NCI-H2081 treated with DMSO at 0.1 percent for 48 hours (cell line): ENCODE measurements at places on chromosomes 6 and 20.

GRCh38 chr20:46111028-46111835 lies 6.9 kb upstream of the CD40 start:
- DNase-seq, result no peak

DNA sequence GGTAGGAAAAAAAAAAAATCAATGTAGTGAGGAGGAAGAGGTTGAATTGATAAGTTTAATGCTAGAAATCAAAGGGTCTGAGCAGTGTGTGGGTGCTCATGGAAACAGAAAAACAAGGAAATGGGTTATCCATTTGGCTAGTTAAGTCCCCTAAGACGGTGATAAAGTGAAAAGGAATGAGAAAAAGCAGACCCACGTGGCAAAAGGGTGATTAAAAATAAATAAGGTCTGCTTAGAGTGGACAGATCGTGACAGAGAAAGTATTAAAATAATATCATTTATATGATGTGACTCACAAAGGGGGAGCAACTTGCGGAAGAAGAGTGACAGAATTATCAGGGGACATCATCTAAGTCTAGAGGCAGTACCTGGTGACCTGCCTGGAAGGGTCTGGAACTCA lies 251.7 kb upstream of the THEMIS start:
- DNase-seq, result no peak

GRCh38 chr6:127952831-127953230 lies 52.0 kb upstream of the THEMIS start:
- DNase-seq, result no peak

GRCh38 chr6:158014505-158015187 lies 33.0 kb downstream of the SYNJ2 start:
- DNase-seq, result no peak

GRCh38 chr6:150269857-150270223 lies 99.0 kb upstream of the IYD start:
- no peak for DNase-seq

- DNase-seq, result no peak
Measured at GRCh38 chr6:158574800-158575199, 14.9 kb downstream of the TMEM181 start.

DNA sequence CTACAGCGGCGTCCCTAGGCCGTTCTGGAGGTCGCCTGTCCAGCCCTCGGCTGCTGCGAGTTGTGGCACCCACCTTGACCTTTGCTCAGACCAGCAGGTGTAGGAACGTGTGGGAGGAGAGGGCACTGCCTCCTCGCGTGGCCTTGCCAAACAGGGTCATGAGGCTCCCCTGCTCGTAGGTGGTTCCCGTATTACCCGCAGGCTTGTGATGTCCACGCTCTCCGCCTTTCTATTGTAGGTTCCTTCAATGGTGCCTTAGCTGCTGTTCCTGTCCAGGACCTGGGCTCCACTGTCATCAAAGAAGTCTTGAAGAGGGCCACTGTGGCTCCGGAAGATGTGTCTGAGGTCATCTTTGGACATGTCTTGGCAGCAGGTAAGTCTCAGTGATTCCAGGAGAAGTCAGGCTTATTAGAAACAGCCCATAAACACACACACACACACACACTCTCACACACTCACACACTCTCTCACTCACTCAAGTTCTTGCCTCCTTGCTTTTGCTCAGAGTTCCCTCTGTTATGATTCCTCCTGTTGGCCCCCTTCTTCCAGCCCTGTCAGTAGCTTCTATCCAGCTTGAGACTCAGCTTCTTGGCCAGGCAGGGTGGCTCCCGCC lies 942 bp downstream of the ACAT2 start:
- no peak for DNase-seq

DNA sequence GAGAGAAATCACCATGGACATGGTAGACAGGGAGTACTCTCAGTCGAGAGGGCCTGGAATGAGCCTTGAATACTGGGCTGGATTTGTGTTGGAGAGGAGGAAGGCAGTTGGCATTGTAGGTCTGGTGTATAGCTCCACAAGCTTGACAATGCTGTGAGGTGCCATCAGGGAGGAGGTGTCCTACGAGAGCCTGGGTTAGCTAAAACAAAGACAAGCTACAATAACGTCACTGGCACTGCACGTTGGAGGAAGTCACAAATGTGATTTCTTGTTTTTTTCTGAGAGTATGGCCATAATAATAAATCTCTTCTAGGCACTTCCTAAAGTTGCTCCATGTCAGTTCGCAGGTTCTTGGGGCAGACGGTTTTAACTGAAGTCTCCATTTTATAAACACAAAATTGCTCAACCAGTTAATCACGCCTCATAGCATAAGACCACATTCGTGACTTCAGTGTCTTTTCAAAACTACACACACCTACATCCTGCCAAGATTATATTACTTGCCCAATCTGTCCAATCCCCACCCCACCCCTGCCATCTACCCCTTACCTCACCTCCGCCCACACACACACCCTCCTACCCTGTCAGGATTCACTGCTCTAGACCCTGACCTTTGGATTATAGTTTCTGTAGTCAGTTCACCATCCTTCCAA lies 4.4 kb upstream of the HLA-DMB start:
- no peak for DNase-seq
